ENCODE measurements at places on chromosomes 2 and 18. TPM values are rescaled to one million over a fixed set of nuclear protein-coding genes. Genes with fewer than 3 reads are reported as not detected.

DNA sequence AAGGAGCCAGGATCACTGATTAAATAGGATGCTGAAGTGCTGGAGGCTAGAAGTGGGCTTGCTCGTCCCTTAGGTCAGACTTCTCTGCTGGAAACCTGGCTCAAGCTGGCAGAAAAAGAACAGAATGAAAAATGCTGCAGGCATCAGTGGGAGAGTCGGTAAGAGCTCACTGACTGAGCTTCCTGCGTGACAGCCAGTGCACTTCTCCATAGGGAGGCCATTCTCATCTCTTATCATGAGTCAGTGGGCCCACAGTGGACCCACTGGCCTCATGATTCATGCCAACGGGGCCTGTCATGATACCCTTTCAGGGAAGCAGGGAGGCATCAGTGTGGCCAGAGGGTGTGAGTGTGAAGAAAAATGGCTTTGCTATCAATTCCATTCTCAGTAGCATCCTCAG, 498.2 kb downstream of the PTPRM start:
- DNase-seq = no peak
- no peaks in the 10 kb centered on the region for H3K27me3 ChIP-seq
- H3K36me3 ChIP-seq = no peaks in the 10 kb centered on the region
- no peak overlapping the region for H3K27ac ChIP-seq
- no peaks in the 10 kb centered on the region for H3K4me1 ChIP-seq
- no peak overlapping the region for H3K4me3 ChIP-seq

GRCh38 chr2:113041871-113042270, 10.8 kb downstream of the IL36B start:
- no peaks in the 10 kb centered on the region for H3K4me1 ChIP-seq
- no peaks in the 10 kb centered on the region for H3K27me3 ChIP-seq
- H3K4me3 ChIP-seq = no peak overlapping the region

DNA sequence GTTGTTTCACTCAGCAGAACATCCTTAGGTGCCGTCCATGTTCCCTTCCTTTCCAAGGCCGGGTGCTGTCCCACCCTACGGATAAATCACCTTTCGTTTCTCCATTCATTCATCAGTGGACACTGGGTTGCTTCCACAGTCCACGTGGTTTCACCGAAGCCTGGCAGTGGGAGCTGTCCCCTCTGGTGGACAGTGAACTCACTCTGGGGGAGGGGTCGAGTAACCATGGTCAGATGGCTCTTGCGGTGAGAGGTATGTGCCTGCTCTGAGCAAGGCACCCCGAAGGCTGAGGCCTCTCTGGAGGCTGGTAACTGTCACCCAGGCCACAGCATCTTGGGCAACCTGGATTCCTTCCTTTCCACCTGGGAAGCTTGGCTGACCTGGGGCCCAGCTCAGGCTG, 61.5 kb upstream of the TWIST2 start:
- no peaks in the 10 kb centered on the region for H3K27me3 ChIP-seq
- no peaks in the 10 kb centered on the region for H3K36me3 ChIP-seq
- no peak for DNase-seq
- no peaks in the 10 kb centered on the region for H3K4me1 ChIP-seq

GRCh38 chr18:40094441-40094840, 1860.6 kb upstream of the PIK3C3 start:
- no peaks in the 10 kb centered on the region for H3K4me1 ChIP-seq
- no peak for DNase-seq
- no peaks in the 10 kb centered on the region for H3K27me3 ChIP-seq
- H3K27ac ChIP-seq = no peak overlapping the region
- H3K4me3 ChIP-seq = no peak overlapping the region
- no peaks in the 10 kb centered on the region for H3K36me3 ChIP-seq

- no peak overlapping the region for H3K27ac ChIP-seq
- H3K4me1 ChIP-seq = no peaks in the 10 kb centered on the region
- no peaks in the 10 kb centered on the region for H3K27me3 ChIP-seq
- no peak for DNase-seq
Observed at GRCh38 chr2:103784261-103784660, 1022.4 kb downstream of the TMEM182 start.

- H3K4me3 ChIP-seq = no peak overlapping the region
- peak; percentile 44 for DNase-seq
- no peaks in the 10 kb centered on the region for H3K36me3 ChIP-seq
- H3K27me3 ChIP-seq = no peaks in the 10 kb centered on the region
Observed at GRCh38 chr2:202178346-202178958, 59.9 kb downstream of the SUMO1 start.

DNA sequence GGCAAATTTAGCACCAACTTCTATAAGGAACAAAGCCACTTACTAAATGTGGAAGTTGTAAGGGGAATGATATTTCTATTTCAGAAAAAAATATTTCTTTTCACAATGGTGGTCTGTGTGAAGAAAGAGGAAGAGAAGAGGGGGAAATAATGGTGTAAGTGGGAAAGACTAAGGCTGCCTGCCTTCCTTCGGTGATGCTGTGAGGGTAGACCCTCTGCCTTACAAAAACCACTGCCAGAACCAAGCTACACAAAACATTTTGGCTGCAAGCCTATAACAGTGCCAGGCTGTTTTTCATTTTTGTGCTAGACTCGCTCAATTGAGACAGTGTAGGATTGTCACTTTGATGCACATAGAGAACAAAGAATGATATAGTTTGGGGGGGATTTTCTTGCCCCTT, 286.6 kb downstream of the ZEB2 start:
- no peak for DNase-seq
- H3K27me3 ChIP-seq = no peaks in the 10 kb centered on the region
- peaks cover 6% of the 10 kb centered on the region for H3K4me1 ChIP-seq
- peak overlapping the region; percentile 57 for H3K27ac ChIP-seq

GRCh38 chr2:114119862-114120261, 230.0 kb downstream of the ACTR3 start:
- H3K4me3 ChIP-seq = no peak overlapping the region
- no peak overlapping the region for H3K27ac ChIP-seq
- DNase-seq = no peak
- H3K4me1 ChIP-seq = no peaks in the 10 kb centered on the region
- no peaks in the 10 kb centered on the region for H3K27me3 ChIP-seq

DNA sequence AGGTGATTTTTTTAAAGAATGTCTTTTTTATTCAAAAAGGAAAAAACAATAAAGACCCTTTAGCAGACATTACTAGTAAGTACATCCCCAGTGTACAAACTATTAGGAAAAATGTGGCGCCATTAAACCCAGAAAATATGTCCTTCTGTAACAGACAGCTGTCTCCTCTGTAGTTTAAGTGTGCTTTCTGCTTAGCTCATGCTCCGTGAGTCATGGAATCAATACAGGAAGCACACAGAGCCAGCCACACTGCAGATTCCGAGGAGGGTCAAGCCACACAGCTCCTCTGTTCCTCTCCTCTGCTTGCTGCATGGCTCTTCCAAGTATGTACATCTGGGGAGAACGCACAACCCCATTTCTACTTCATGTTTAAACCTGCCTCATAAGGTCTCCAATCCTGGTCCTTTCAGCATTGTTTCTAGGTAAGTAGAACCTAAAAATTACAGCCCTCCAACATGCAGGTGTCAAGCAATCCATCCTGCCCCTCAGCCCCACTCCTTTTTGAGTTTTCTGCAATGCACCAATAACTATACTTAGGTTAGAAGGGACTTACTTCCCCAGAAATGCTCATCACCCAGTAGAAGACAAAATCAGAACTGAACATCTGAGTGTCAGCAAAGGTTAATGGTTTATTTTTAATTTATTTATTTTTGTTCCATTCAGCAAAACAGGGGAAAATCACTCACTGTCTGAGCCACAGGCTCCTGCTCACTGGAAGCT, 37.5 kb downstream of the ACVR1 start:
- H3K27me3 ChIP-seq = no peaks in the 10 kb centered on the region
- H3K27ac ChIP-seq = no peak overlapping the region
- no peak overlapping the region for H3K4me3 ChIP-seq
- DNase-seq = peak; percentile 38

- H3K27me3 ChIP-seq = no peaks in the 10 kb centered on the region
- H3K27ac ChIP-seq = peak overlapping the region; percentile 5
- H3K36me3 ChIP-seq = no peaks in the 10 kb centered on the region
Observed at GRCh38 chr18:48132797-48133655, 202.6 kb upstream of the SMAD2 start.

GRCh38 chr18:392928-393573, 107.5 kb downstream of the COLEC12 start:
- H3K27me3 ChIP-seq = no peaks in the 10 kb centered on the region
- DNase-seq = no peak
- no peaks in the 10 kb centered on the region for H3K36me3 ChIP-seq
- no peak overlapping the region for H3K27ac ChIP-seq
- no peak overlapping the region for H3K4me3 ChIP-seq

DNA sequence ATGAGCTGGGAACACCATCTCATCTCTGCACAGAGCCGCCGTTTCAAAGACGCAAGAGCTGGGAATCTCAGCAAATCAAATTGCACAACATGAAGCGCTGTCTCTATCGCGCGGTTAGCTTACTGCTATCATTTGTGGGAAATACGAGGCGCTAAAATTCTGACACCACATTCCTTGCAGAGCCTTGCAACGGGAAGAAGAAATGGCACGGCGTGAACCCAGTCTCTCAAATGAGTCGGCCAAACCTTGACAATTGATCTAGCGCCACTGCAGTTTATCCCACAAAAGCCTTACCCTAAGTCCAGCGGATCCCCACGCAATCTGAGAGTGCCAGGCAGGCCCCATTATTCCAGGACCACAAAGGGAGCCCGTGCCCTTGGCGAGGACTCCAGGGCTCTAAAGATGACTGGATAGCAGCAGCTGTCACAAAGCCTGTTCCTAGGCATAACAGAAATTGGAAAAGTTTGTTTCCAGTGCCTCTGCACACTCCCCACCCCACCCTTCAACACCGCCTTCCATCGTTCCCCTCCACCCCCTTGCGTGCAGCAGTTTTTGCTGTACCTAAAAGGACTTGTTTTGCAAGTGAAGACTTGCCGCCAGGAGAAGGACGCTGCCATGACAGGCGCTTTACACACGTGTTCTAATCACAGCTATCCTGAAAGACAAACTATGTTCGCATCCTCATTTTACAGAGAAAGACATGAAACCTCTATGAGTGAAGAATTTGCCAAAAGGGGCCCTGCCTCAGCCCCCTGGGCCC, 252.4 kb downstream of the EIPR1 start:
- peaks cover 7% of the 10 kb centered on the region for H3K4me1 ChIP-seq
- no peaks in the 10 kb centered on the region for H3K36me3 ChIP-seq
- no peaks in the 10 kb centered on the region for H3K27me3 ChIP-seq
- no peak overlapping the region for H3K4me3 ChIP-seq
- DNase-seq = no peak
- no peak overlapping the region for H3K27ac ChIP-seq

DNA sequence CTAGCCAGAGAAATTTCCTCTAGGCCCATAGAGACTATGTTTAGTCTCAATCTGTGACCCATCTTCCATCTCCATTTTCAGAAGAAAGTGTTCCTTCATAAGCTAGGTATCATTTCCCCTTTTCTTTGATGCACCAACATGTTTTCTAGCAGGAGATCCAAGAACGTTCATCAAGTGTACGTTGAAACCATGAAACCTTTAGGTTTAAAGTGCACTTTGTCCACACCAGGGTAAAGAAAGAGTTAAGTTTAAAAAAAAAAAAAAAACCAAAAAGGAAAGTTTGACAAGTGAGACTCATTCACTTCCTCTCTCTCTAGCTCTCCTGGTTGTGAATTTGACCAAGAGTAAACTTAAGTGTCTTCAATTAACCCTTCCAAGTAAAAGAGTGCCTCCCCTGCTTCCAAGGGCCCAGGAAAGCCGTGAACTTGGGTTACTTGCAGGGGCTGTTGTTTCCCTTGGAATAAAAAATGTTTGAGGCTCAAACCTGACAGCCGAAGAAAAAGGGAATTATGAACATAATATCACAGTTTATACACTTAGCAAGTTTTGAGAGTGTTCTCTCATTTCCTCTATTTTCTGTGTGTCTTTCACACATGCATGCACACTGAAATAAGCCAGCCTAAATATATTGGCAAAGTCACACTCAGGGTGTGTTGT, 56.7 kb downstream of the LBH start:
- no peaks in the 10 kb centered on the region for H3K27me3 ChIP-seq
- DNase-seq = no peak
- no peak overlapping the region for H3K27ac ChIP-seq
- no peak overlapping the region for H3K4me3 ChIP-seq

DNA sequence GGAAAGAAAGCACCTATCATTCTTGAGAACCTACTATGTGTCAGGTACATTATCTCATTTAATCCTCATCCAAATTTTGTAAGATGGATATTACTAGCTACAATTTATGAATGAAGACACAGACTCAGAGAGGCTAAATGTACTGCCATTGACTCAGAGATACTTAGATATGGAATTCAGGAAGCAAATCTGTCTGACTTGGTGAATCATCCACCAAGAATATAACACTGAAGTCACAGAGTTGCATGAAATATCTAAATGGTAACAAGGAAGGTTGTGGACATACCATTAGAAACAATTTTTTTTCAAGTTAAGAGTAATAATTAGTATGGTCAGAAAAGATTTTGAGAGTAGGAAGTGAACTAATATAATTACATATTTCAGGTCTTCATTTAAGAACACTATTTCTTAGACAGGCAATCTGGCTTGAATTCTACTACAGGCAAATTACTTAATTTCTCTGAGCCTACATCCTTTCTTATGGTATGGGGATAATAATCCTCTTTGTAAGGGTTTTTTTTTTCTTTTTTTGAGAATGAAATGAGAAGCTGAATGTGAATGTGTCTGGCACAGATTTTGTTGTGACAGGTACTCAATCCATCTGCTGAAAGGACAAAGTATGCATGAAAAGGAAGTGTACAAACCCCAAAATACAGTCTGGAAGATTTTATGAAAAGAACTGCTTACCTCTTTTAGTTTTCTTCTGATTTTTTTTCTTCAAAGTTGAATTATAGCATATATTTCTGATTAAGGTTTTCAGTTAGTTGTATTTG, 14.8 kb upstream of the C2orf66 start:
- no peaks in the 10 kb centered on the region for H3K4me1 ChIP-seq
- H3K4me3 ChIP-seq = no peak overlapping the region
- no peak for DNase-seq
- no peaks in the 10 kb centered on the region for H3K27me3 ChIP-seq
- H3K36me3 ChIP-seq = no peaks in the 10 kb centered on the region

GRCh38 chr2:176508374-176508773, 239.1 kb downstream of the MTX2 start:
- no peak overlapping the region for H3K4me3 ChIP-seq
- no peak overlapping the region for H3K27ac ChIP-seq
- no peaks in the 10 kb centered on the region for H3K4me1 ChIP-seq
- H3K27me3 ChIP-seq = no peaks in the 10 kb centered on the region

DNA sequence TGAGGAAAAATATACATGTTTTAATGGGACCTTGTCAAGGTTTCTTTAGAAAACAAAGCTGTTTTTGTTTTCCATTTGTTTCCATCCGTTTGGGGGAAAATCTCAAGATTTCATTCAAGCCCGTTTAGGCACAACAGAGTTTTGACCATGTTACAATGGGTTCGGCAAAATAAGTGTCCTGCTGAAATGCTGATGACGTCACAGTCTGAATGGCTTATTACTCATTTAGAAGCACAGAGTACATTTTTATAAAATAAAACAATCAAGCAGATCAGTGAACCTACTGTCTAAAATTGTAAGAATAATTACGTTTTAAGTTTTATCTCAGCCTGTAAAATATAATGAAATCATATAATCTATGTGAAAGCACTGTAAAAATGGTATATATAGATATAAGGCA, 174.2 kb downstream of the MYT1L start:
- H3K27me3 ChIP-seq = no peaks in the 10 kb centered on the region
- H3K36me3 ChIP-seq = no peaks in the 10 kb centered on the region
- no peaks in the 10 kb centered on the region for H3K4me1 ChIP-seq
- no peak overlapping the region for H3K27ac ChIP-seq
- no peak for DNase-seq

The RAPH1 gene
- 35.4 TPM for total RNA-seq

The FEV gene
- not detected for total RNA-seq

The HS6ST1 gene
- 51.6 TPM for total RNA-seq

The TRIM54 gene
- 0.21 TPM for total RNA-seq

The MFF gene
- 98.1 TPM for total RNA-seq

The RAB27B gene
- total RNA-seq = under 0.01 TPM
